T-helper 1 cell (primary cell): ENCODE measurements at places on chromosomes 1 and 21.

- DNase-seq = no peak
Observed at GRCh38 chr1:85047472-85048295, 616 bp downstream of the MCOLN3 start.

GRCh38 chr1:150235294-150235851 lies 539 bp downstream of the ANP32E start:
- no peak for DNase-seq

- no peak for DNase-seq
Observed at GRCh38 chr1:35345439-35345981, 77.0 kb downstream of the ZMYM4 start.

DNA sequence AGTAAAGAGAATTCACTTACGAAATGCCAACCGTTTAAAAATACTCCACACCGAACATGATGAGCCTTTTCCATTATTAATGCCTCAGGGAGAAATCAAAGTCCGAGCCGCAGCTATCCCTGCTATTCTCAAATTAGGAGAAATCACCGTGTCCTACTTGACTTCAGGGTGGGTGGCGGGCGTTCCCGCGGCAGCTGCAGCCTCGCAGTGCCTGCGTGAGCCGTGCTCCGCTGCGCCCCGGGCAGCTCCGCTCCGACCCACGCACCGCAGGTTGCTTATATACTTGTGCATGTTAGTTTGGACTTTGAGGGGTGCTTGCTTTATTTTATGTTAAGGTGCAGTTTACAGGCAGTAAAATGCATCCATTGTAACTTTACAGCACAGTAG lies 35.6 kb upstream of the PCBP3 start:
- DNase-seq = no peak

GRCh38 chr1:14610761-14611160 lies 12.3 kb downstream of the KAZN start:
- no peak for DNase-seq

- no peak for DNase-seq
Observed at GRCh38 chr1:94422115-94422820, 4.1 kb downstream of the ABCD3 start.

DNA sequence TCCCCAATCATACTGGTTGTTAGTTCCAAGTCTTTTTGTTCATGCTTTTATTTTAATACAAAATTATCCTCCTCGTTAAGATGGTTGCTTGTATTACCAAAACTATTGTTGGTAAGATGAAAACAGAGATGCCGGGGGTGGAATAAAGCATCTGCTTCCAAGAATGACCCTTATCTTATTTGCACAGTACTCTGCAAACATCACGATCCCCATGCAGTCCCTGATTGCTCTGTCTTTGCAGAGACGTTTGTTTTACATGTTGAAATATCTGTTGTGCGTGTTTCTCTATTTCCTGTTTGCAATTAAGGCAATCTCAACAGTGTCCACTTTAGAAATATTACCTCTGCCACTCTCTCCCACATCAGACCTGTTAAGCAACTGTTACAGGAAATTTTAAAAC lies 141.3 kb upstream of the NCAM2 start:
- no peak for DNase-seq

DNA sequence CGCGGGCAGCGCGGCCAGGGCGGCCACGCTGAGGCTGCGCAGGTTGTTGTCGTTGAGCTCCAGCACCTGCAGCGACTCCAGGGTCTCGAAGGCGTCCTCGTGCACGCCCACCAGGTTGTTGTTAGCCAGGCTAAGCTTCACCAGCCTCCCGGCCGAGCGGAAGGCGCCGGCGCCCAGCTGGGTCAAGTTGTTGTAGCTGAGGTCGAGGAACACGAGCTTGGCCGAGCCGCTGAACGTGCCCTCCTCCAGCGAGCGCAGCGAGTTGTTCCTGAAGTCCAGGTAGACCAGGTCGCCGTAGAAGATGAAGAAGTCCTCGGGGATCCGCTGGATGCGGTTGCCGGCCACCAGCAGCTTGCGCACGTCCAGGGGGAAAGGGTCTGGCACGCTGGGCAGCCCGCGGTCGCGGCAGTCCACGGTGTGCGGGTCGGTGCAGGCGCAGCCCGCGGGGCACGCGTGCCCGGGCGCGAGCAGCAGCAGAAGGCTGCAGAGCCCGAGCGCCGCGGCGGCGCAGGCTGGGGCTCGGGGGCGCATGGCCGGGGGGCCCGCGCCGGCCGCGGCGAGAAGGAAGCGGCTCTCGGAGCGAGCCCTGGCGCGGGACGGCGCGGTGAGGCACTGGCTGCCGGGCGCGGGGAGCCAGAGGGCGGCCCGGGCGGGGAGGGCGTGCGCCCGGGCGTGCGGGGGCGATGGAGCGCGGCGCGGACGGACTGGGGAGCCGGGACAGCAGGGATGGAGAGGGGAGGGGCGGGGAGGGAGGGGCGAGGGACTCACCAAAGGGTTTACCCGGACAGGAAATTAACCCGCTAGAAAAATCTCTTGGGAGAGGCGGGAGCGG lies 524 bp downstream of the LRRC38 start:
- DNase-seq = no peak

DNA sequence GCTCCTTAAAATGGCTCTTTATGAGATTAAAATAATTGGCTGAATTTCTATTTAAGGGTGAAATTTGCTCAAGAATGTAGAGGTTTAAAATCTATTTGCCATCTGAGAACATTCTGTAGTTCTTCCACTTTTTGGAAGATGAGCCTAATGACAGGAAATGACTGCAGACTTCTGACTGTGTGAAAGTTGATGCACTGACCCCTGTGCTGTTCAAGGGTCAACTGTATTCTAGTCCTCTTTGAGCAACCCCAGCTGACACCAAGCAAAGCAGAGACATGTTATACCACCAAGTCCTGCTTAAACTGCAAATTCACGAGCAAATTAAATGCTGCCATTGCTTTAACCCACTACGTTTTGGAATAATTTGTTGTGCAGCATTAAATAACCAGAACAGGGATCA lies 26.6 kb downstream of the DDAH1 start:
- DNase-seq = no peak

GRCh38 chr1:33007190-33008050 lies 29.3 kb downstream of the AK2 start:
- DNase-seq = no peak

- no peak for DNase-seq
Observed at GRCh38 chr1:52238887-52239707, 97.2 kb downstream of the ZFYVE9 start.

- peak; percentile 25 for DNase-seq
Observed at GRCh38 chr1:206921772-206922265, at the start of gene FCMR. Gene FCMR, minus strand, starts transcription at chr1:206921941. Its CDS starts 87 bp downstream, at chr1:206921854.

- DNase-seq = no peak
Observed at GRCh38 chr1:24294228-24294672, 24.9 kb upstream of the GRHL3 start.

DNA sequence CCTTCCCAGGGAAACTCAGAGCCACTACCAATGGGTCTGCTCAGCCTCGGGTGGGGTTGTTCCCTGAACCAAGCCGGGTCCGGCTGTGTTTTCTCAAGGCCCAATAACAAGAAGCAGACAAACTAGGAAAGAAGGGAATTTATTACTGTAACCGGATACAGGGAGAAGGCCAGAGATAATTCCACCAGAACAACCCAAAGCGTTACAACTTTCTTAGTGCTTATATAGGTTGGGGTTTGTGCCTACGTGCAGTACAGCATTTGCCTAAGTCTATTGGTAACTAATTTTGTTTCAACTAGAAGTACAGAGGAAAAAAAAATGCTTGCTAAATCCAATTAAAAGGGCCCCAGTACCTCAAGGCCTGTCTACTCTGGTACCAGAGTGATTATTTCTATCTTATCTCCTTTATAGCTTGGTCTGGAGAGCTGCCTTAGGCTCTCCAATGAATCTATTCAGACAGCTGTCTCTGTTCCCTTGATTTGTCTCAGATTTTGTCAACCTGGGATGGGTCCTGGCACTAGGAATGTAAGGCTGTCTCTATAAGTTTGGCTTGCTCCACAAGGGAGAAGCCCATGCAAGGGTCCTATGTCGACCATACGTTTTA lies 57.3 kb upstream of the CCDC190 start:
- DNase-seq = no peak

- peak; percentile 57 for DNase-seq
Observed at GRCh38 chr1:98048244-98048643, 127.4 kb upstream of the DPYD start.

DNA sequence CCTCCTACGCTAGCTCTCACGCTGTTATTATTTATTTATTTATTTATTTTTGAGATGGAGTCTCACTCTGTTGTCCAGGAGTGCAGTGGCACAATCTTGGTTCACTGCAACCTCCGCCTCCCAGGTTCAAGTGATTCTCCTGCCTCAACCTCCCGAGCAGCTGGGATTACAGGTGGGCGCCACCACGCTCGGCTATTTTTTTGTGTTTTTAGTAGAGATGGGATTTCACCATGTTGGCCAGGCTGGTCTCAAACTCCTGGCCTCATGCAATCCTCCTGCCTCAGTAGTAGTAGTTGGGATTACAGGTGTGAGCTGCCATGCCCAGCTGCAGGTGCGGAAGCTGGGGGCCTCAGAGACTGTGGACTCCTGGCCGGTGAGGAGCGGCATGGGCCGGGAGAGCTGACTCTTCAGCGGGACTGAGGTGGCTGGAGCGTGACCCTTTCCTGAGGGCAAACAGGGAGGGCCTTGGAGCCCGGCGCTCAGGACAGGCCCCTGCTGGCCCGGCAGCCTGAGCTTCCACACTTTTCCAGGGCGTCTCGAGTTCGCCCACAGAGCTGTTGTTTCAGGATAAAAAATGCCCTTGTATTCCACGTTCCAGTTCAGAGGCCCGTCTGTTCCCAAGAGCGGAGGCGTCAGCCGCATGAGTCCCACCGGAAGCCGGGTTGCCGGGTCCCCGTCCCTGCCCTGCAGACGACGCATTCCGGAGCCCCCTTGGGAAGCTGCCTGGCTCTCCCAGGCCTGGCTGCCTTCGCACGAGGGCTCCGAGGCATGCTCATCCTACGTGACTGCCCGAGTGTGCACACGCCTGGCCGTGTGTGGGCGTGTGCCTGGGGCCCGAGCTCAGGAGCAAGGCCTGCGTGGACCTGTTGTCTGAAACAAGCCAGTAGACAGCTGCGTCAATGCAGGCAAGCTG lies 126.2 kb downstream of the SIK1 start:
- DNase-seq = no peak

GRCh38 chr1:104648269-104648691 lies 898.6 kb downstream of the AMY1C start:
- DNase-seq = no peak

GRCh38 chr1:46557403-46557802 lies 6.0 kb upstream of the KNCN start:
- no peak for DNase-seq

GRCh38 chr1:52904927-52905698 lies 16.4 kb downstream of the ECHDC2 start:
- DNase-seq = no peak

- DNase-seq = no peak
Observed at GRCh38 chr1:248891758-248892157, 14.3 kb upstream of the PGBD2 start.

GRCh38 chr1:230591678-230592077 lies 50.6 kb upstream of the COG2 start:
- DNase-seq = no peak

- DNase-seq = no peak
Observed at GRCh38 chr1:5720936-5721335, 271.3 kb downstream of the NPHP4 start.

- DNase-seq = no peak
Observed at GRCh38 chr1:56754708-56755479, 64.3 kb downstream of the FYB2 start.

GRCh38 chr1:33473900-33474299 lies 1.5 kb downstream of the ZSCAN20 start:
- no peak for DNase-seq

GRCh38 chr1:151840421-151840820 lies 801 bp upstream of the C2CD4D start:
- no peak for DNase-seq

- no peak for DNase-seq
Observed at GRCh38 chr1:155912056-155912536, 947 bp upstream of the RIT1 start.

DNA sequence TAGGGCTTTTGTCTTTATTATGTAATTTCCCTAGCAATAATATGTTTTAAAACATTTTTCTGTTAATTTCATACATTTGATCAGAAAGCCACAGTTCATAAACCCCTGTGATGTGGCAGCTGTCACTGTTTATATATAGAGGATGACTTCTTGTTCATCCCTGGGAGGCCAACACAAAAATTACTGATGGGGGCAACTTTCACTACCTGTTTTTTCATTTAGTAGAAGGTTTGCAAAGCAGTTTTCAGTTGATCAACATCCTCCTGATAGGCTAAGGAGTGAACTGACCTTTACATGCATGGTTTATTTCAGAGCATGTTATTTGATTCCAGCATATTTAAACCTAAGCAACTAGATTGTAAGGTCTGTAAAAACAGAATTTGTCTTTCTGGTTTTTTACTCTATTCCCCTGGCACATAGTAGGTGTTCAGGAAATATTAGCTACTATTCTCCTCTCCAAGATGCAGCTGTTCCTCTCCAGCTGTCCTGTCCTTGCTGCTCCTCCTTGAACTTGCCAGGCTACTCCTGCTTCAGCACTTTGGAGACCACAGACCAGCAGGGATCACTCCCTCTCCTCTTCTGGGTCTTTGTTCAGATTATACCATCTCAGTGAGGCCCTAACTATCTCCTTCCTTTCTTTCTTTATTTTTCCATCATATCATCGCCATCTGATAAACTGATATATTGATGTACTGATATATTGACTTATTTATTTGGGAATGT lies 54.7 kb downstream of the ROR1 start:
- DNase-seq = no peak

DNA sequence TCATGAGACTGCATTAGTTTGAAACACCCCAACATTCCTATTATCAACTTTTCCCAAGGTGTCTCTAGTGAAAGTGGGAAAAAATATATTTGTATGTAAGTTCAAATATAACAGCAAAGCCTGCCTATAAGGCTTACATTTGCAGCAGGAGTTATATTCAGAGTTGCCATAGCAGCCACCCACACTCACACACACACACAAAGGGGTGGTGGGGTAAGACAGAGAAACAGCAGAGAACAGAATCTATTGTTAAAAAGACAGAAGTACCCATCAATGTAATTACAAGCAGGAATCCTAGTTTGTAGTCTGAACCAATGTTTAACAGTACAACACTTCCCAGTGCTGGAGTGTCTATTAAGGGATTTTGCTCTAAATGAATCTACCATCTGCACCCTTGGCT lies 55.0 kb downstream of the PLPPR5 start:
- DNase-seq = no peak

DNA sequence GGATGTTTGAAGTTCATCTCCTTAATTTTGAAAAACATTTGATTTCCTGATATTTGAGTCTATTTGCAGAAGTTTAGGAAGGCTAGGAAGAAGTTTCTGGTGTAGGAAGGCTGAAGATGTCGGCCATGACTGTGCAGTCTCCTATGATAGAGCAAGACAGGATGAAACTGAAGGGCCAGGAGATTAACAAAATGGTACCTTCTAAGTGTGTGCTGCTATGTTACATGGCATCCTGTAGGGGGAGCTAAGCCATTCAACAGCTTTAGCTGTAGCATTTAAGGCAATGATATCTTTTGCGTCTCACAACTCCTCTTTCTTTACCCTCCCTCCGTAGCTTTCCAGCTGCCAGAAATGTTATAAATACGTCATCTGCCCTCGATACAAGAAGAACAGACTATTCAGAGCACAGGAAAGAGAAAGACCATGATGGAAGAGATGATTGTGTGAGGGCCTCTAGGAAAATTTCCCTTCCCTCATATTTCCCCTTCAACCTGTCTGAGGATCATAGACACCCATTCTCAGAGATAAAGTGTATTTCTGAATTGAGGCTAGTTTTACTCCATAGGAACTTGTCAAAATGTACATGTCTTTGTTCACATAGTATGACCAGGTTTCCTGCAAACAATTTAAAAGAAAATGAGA lies 61.1 kb downstream of the XCL1 start:
- no peak for DNase-seq

GRCh38 chr1:80274256-80274655 lies 1267.7 kb upstream of the ADGRL4 start:
- DNase-seq = no peak
